ENCODE measurements at places on chromosomes 2 and 18.

DNA sequence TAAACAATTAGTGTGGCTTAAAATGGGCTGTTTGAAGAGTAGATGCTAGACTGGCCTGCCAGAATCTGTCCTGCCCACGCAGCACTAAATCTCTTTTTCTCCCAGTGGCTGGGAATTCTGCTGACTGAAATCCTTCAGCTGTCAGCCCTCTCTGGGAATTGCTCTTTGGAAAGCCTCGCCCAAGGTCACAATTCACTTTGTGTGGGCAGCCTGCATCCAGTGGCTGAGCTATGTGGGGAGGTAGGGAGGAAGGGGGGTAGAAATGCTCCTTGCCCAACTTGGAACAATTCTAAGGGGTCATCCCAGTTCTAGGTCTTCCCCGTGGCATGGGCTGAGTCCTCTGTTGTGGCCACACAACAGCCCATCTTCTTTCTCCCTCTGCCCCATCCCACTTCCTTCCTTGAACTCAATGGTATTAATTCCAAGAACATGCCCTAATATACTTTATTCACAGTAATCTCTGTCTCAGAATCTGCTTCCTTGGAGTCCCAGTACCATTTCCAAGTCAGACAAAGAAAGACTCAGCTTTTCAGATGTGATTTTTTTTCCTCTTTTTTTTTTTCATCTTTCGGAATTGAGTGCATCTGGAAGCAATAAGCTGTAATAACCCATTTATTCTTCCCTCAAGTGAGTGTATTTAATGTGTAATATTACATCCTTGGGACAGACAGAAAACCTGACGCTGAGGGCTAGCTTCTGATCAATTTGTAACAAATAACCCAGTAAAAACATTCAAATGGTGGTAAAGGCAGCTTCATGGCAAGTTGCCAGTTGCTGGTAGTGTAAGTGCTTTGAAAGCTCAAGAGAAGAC lies 189.4 kb downstream of the GPD2 start:
- DNase-seq: no peak

GRCh38 chr2:120287183-120288015 lies 34.7 kb downstream of the RALB start:
- DNase-seq: peak; percentile 80

DNA sequence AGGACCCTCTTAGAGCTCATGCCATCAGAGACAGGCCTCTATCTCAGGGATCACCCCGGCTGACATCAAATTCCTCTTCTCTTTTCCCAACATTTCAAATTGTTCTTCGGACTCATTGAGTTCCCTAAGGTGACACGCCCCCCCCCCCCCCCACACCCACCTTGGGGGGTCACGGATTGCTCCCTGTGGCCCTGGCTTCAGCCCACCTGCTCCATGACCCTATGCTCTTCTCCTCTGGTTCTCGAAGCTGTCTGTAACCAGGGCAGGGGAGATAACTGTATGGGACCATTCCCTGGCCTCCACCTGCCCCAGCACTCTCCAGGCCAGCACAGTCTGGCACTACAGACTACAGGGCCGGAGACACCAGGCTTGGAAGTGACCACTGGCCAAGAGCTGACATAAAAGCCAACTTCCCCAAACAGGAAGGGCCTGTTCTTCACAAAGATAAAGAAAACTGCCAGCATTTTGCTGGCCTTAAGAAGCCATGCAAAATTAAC lies 7.1 kb downstream of the MTERF4 start:
- no peak for DNase-seq

DNA sequence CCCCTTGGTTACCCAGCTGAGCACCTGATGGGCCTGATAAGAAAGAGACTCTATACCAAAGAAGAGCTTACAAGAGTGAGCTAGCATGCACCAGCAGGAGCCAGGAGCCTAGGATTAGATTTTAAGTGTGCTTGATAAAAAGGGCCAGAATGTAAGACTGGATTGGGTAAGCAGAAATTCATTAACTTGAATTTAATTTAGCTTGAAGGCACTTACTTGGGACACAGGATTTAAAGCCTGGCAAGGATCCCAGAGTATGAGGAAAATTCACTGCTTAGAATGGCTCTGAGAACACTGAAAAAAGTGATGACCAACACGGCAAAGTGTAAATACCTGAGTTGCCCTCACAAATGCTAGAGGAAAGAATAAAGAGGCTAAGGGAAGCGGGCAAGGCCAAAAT lies 91.3 kb upstream of the RBBP8 start:
- DNase-seq: no peak

Data from RWPE1 (cell line).